ENCODE measurements at places on chromosomes 16 and 17. TPM values are rescaled to one million over a fixed set of nuclear protein-coding genes. Genes with fewer than 3 reads are reported as not detected.
A peak's percentile ranks its signal among the peaks of the same experiment; 100 is the strongest.

The SLC6A4 gene
- polyA plus RNA-seq: 30.1 TPM

- H3K27ac ChIP-seq: no peak overlapping the region
- H3K4me3 ChIP-seq: no peak overlapping the region
- H3K27me3 ChIP-seq: no peaks in the 10 kb centered on the region
- H3K4me1 ChIP-seq: peaks cover 7% of the 10 kb centered on the region
- no peaks in the 10 kb centered on the region for H3K36me3 ChIP-seq
Observed at GRCh38 chr17:83055911-83056582, 23.4 kb upstream of the METRNL start.

- no peaks in the 10 kb centered on the region for H3K27me3 ChIP-seq
- no peak overlapping the region for H3K27ac ChIP-seq
- no peak overlapping the region for H3K4me3 ChIP-seq
- no peaks in the 10 kb centered on the region for H3K4me1 ChIP-seq
- DNase-seq: no peak
Observed at GRCh38 chr17:21170809-21171208, 43.2 kb downstream of the TMEM11 start.

The DUS1L gene
- polyA plus RNA-seq: 90.4 TPM

The ZNF205 gene
- 12.8 TPM for polyA plus RNA-seq

DNA sequence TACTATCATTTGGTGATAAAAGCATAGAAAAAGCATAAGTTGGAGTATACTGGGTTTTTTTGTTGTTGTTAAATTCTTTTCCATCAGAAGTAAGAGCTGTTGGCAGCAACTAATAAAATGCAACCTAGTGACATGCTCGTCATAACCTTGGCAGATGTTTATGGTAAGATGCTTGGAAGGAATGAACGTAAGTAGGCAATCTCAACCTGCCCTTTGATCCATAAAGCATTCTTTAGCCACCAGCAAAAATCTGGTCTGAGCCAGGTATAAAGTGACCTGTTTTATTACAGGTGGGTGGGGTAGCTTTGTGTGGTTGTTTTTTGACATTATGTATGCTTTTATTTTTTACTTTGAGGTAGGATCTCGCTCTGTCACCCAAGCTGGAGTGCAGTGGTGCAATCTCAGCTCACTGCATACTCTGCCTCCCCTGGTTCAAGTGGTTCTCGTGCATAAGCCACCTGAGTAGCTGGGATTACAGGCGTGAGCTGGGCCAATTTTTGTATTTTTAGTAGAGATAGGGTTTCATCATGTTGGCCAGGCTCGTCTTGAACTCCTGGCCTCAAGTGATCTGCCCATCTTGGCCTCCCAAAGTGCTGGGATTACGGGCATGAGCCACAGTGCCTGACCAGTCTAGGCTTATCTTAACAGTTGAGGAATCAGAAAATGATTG is 22.0 kb downstream of the WSB1 start:
- peak; percentile 90 for DNase-seq
- H3K27ac ChIP-seq: peak overlapping the region; percentile 75
- H3K4me1 ChIP-seq: peaks cover 11% of the 10 kb centered on the region
- peaks cover 67% of the 10 kb centered on the region for H3K36me3 ChIP-seq
- H3K4me3 ChIP-seq: no peak overlapping the region
- H3K27me3 ChIP-seq: no peaks in the 10 kb centered on the region

- H3K27ac ChIP-seq: peak overlapping the region; percentile 99
- H3K4me3 ChIP-seq: peak overlapping the region; percentile 99
- DNase-seq: peak; percentile 63
- H3K27me3 ChIP-seq: no peaks in the 10 kb centered on the region
- H3K4me1 ChIP-seq: peaks cover 67% of the 10 kb centered on the region
Observed at GRCh38 chr17:40064971-40065768, 2.4 kb downstream of the THRA start.

DNA sequence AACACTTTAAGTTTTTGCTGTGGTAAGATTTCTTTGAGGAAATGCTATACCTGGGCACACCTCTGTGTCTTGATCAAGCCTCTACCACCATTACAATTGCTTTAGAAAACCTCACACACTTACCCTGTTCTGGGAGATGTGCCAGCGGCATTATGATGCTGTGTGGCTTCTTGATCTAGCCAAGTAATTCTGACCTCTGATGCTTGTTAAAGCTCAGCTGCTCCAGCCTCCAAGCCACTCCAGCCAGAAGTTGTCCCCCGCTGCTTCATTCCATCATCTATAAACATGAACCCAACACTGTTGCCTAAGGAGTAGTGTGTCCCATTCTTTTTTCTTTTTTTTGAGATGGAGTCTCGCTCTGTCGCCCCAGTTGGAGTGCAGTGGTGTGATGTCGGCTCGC is 60.1 kb downstream of the CYLD start:
- H3K4me3 ChIP-seq: no peak overlapping the region
- no peaks in the 10 kb centered on the region for H3K27me3 ChIP-seq
- no peak overlapping the region for H3K27ac ChIP-seq
- H3K36me3 ChIP-seq: peaks cover 7% of the 10 kb centered on the region
- DNase-seq: no peak

DNA sequence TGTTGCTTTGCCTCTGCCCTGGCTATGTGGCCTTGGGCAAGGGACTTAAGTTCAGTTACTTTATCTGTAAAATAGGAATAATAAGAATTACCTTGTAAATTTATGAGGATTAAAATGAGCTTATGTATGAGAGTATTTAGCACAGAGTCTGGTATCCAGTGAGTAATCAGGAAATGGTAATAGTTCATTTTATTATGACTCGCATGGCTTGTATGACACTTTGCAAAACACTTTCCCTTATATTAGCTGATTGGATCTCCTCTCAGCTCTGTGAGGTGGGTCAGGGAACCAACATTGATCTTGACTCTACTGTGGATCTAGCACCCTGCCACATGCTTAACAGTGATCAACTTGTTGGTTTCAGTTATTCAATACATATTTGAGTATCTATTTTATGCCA is 8.3 kb upstream of the CDH3 start:
- H3K27me3 ChIP-seq: no peaks in the 10 kb centered on the region
- H3K27ac ChIP-seq: no peak overlapping the region
- peaks cover 3% of the 10 kb centered on the region for H3K4me1 ChIP-seq
- no peaks in the 10 kb centered on the region for H3K36me3 ChIP-seq
- no peak for DNase-seq

The MYH3 gene
- polyA plus RNA-seq: 26.7 TPM

DNA sequence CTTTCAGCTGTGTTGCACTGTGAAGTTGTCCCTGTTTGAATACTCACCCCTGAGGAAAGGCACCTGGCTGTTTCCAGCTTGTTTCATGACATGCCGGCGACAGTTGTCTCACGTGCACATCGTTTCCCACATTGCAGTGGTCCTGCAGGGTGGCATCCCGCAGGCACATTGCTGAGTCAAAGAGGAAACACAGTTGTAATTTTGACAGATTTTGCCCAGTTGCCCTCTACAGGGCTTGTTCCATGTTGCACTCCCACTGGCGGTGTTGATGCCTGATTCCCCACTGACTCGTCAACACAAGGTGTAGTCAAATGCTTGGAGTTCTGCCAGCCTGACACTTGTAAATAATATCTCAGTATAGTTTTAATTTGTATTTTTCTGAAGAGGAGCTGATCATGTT is 23.8 kb downstream of the EPN2 start:
- no peaks in the 10 kb centered on the region for H3K4me1 ChIP-seq
- no peak overlapping the region for H3K27ac ChIP-seq
- no peaks in the 10 kb centered on the region for H3K36me3 ChIP-seq
- H3K4me3 ChIP-seq: no peak overlapping the region
- no peaks in the 10 kb centered on the region for H3K27me3 ChIP-seq

The DUSP14 gene
- 6.9 TPM for polyA plus RNA-seq

DNA sequence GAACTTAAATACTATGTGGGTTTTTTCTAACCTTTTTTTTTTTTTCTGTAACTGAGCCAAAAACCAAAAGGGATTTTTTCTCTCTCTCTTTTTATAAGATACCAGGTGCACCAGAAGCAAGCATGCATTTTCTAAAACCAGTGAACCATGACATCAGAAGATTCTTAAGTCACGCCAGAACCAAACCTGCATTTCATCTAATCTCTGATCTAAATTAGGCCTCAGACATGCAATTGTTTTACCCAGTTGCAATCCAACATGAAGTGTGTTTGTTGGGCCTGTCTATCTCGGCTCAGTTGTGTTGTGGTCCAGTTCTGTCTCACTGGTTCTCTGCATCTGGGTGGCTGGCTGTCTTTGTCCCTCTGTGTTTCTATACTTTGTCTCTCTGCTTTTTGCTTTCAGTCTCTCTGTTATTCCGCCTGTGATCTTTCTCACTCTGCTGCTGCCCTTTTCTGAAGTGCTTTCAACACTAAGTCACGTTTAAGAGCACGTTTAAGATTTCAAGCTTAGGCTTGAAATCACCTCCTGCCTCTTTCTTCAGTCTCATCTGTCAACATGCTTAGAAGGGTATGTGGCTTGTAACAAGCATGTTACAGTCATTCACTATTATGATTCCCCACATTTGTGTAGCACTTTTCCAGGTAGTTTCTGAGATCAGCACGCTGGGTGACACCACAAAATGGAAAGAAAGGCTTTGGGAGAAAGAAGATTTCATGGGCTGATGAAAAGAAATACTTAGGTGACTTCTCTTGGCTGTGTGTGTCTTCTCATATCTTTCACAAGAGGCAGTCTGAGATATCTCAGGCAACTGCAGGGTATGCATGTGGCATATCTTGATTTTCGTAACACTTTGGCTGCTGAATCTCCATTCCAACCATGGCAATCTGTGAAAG is 488.9 kb downstream of the SHISA9 start:
- H3K4me1 ChIP-seq: no peaks in the 10 kb centered on the region
- H3K4me3 ChIP-seq: no peak overlapping the region
- H3K27ac ChIP-seq: no peak overlapping the region
- H3K27me3 ChIP-seq: no peaks in the 10 kb centered on the region
- no peak for DNase-seq

- H3K27ac ChIP-seq: no peak overlapping the region
- no peaks in the 10 kb centered on the region for H3K36me3 ChIP-seq
- H3K27me3 ChIP-seq: no peaks in the 10 kb centered on the region
- H3K4me1 ChIP-seq: peaks cover 5% of the 10 kb centered on the region
- no peak overlapping the region for H3K4me3 ChIP-seq
Observed at GRCh38 chr16:17334096-17334495, 136.7 kb downstream of the XYLT1 start.

DNA sequence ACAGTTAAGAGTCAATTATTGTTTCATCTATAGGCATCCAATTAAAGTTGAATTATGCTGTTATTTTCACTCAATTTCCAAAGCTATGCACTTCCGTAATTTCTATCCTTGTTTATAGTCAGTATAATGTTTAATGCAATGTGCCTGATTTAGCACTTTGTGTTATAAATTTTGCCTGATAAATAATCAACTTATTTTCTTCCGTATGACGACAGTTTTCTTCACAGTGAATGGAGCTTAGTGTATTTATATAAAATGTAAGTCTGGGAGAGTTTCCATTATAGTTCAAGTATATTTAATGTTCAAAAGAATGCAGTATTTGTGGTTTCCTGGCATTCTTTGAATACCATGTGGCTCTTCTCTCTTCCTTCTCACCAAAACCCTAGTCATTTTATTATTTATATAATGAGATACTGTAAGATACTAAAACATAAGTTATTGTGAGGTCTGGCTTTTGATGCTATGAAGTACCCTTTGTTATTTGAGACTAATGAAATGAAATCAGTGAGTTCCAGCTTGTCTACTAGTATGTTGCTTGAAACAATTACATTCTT is 240.6 kb downstream of the PRKCA start:
- no peaks in the 10 kb centered on the region for H3K27me3 ChIP-seq
- H3K36me3 ChIP-seq: no peaks in the 10 kb centered on the region
- H3K4me3 ChIP-seq: no peak overlapping the region
- no peak overlapping the region for H3K27ac ChIP-seq
- H3K4me1 ChIP-seq: peaks cover 15% of the 10 kb centered on the region

DNA sequence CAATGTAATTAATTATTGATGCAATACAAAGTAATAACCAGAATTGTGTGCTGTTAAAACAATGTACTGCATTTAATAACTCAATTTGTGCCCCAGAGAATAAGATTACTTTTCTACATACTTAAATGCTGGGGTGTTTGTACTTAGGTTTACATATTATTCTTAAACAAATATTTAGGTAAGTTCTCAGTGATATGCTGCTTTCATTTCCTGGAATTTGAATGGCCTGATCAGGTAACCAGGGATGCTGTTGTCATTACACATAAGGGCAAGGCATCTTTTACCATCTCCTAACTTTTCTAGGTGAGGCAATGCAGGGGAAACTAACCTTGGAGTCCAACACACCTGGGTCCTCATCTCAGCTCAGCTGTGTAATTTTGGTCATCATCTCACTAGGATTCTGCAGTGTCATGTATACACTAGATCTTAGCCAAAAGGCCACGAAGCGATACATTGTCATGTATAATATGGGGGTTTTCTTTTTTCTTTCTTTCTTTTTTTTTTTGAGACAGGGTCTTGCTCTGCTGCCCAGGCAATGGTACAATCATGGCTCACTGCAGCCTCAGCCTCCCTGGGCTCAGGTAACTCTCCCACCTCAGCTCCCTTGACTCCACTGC is 45.2 kb downstream of the MYO1D start:
- no peak overlapping the region for H3K27ac ChIP-seq
- H3K4me3 ChIP-seq: no peak overlapping the region
- no peak for DNase-seq
- H3K36me3 ChIP-seq: no peaks in the 10 kb centered on the region
- H3K27me3 ChIP-seq: no peaks in the 10 kb centered on the region
- H3K4me1 ChIP-seq: peaks cover 9% of the 10 kb centered on the region

The PRAC2 gene
- not detected for polyA plus RNA-seq

GRCh38 chr17:77419547-77420094 is 278.9 kb downstream of the SEC14L1 start:
- peaks cover 45% of the 10 kb centered on the region for H3K36me3 ChIP-seq
- peaks cover 39% of the 10 kb centered on the region for H3K4me1 ChIP-seq
- no peaks in the 10 kb centered on the region for H3K27me3 ChIP-seq
- no peak overlapping the region for H3K27ac ChIP-seq

- H3K36me3 ChIP-seq: peaks cover 47% of the 10 kb centered on the region
Observed at GRCh38 chr16:68232335-68232734, 3.6 kb downstream of the ESRP2 start.

DNA sequence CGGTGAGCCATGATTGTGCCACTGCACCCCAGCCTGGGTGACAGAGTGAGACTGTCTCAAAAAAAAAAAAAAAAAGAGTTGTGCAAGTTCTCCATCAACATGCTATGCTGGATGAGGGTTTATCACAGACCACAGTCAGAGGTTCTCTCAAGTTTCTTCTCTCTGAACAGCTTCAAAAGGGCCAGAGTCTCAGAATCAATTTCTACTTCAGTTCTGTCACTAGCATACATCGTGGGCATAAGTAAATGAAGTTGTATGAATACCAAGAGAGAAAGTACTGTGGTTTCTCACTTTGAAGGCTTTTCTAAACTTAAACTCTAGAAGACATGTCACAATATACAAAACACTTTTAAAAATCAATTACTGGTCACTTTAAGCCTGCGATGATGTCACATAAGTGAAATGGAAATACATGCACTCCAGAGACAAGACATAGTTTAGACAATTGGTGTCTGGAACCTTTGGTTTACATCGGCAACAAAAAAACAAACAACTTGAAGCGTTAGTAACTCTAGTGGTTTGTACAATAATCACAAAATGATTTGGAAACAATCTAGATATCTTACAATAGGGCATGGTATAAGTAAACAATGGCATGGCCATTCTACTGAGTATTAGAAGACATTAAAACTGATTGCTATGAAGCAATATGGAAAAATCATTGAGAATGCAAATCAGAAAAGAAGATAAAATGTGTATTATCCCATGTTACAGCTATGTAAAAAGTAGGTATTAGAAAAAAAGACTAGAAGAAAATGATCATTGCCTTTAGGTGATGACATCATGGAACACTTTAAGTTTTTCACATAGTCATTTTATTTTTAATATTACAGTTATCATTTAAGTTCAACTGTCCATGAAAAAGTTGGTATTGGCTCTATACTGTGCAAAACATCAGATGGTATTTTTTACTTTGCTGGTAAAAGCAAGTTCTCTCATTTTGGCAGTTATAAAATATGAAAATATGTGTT is 232.3 kb downstream of the ZFHX3 start:
- peaks cover 3% of the 10 kb centered on the region for H3K4me1 ChIP-seq
- no peak overlapping the region for H3K4me3 ChIP-seq
- H3K36me3 ChIP-seq: peaks cover 11% of the 10 kb centered on the region
- H3K27me3 ChIP-seq: no peaks in the 10 kb centered on the region
